Kasumi-1 (cell line): ENCODE measurements at places on chromosomes 3 and 15.

DNA sequence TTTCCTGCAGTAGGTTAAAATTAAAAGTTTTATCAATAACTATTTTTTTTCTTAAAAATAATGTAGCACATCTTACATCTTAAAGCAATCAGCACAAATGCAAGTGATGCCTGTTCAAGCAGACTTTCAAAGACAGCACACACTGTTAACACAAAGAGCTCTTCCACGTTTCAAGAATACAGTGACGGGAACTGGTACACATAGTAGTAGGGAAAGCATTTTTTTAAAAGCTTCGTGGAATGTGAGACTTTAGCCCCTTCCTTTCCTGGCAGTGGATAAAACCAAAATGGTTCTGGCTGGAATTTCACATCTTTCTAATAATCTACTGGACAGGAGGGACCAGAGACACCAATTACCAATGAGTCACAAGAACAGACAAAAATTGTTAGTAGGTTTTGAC lies 33.5 kb upstream of the SLC2A2 start:
- DNase-seq: no peak

DNA sequence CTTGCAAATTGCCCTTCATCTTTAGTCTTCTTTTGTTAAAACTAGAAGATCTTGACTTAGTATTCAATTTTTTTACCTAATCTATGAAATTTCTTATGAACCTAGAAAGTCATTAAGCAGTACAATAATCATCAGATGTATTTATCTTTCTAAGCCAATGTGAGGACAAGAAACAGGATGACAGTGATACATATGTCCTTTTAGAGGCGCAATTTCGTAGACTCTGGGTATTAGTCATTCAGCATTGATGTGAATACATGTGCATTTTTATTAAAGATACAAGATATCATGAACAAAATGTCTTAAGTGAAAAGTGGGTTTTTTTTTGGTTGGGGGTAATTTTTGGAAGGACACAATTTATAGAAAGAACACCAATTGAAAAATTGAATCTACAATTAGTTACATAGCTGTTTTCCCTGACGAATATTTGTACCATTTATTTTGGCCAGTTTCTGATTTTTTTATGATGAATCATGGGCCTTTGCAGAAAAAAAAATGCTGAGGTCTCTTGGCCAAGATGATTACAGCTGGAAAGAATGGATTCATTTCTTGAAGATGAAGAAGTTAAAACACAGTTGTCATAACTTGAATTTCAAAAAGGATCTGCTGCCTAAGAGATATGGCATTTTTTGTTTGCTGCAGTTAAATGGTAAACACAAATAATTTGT lies 48.9 kb upstream of the AGTR1 start:
- DNase-seq: no peak

DNA sequence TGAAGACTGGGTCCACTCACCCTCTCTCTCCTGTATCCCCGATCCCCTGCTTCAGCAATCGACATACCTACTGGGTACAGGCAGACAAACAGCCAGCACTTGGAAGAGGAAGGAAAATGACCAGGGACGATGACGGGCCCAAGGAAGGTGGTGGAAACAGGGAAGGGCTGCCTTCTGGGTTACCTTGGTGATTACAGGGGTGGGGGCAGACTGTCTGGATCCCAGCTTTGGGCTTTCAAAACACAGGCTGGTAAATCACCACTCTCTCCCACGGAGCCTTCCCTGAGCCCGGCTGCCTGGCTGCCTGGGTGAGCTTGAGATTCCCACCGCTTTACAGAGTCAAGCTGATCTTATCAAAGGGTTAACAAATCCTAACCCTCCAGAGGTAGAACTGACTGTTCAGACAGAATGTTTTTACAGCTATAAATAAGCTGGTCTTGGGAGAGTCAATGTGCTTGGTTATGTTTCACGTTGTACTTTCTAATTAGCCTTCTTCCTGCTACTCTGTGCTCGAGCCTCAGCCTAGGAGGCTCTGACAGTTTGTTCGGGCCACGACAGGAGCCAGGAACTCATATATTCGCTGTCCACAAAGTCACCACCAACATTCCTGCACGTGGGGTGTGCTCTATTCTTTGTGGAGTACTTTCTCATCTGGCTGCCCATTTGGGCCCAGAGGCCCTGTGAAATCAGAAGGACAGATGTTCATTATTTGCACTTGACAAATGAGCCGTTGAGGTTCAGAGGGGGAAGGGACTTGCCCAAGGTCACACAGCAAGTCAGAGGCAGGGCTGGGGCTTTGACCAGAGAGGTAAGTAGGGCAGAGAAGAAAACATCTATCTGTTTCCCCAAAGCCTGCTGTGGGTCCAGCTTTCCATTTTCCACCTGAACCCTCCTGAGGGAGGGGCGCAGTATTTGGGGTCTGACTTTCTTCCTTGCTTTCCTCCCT lies 63.5 kb downstream of the FEM1B start:
- no peak for DNase-seq

DNA sequence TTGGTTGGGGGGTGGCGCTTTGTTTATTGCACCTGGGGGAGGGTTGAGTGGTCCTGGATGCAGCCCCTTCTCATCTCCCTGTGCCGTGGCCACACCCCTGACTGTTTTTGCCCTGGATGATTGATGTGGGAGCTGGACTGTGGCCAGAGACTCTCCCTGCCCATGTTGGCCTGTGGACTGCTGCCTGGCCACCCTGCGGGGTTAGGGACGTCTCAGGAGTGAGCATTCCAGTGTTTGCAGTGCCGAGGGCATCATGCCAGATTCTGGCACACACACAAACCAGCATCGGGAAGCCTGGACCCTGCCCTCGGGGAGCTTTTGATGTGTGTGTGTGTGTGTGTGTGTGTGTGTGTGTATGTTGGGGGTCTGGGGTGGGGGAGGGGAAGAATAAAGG lies 15.8 kb downstream of the APBA2 start:
- DNase-seq: no peak

DNA sequence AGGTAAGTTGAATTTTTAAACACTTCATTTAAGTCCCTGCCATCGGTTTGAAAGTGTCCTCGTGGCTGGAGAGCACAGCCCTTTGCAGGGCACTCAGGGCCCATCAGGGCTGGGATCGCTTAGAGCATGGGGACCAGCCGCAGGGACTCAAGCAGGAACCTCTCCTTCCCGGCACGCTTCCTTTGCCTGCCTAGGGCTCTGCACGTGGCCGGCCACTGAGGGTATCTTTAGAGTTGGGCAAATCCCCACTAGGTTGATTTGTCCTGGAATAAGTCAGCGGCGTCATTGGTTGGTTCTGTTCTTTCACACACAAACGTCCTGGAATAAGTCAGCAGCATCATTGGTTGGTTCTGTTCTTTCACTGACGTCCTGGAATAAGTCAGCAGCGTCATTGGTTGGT lies 131.6 kb downstream of the OCA2 start:
- no peak for DNase-seq

DNA sequence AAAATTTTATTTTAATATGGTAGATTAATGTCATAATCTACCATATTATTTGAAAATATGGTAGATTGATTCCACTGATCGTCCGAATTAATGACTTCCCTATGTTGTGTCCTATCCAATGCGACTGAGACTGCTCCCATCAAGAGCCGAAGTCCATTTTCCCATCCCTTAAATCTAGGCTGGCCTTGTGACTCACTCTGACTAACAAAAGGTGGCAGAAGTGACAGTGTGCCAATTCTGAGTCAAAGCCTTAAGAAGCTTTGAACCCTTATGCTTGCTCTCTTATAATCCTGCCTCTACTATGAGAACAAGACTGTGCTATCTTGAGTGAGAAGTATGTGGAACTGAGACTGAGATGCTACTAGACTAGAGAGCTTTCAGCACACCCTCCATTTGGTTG lies 387.2 kb downstream of the ROBO1 start:
- DNase-seq: no peak
